ENCODE measurements at places on chromosomes 12 and 14.
A peak's percentile ranks its signal among the peaks of the same experiment; 100 is the strongest.

- DNase-seq, result no peak
Measured at GRCh38 chr12:42652048-42652447, 62.5 kb upstream of the PRICKLE1 start.

- no peak for DNase-seq
Measured at GRCh38 chr12:89418228-89418910, 66.1 kb upstream of the DUSP6 start.

DNA sequence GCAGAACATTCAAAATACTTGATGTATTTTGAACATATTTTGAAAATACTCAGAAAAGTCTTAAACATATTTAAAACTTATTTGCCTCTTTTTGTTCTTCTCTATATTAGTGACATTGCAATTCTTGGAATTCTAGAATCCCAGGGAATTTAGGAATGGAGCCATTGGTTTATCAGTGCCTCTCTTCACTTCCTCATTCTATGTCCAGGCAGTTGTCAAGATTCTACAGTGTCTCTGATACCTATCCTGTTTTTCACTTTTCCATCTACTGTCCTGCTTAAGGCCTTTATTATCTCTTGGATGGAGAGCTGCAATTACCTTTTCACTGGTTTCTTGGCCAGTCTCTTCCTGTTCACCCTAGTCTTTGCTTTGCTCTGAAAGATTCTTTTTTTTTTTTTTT lies 144.6 kb downstream of the TTLL5 start:
- DNase-seq, result no peak

DNA sequence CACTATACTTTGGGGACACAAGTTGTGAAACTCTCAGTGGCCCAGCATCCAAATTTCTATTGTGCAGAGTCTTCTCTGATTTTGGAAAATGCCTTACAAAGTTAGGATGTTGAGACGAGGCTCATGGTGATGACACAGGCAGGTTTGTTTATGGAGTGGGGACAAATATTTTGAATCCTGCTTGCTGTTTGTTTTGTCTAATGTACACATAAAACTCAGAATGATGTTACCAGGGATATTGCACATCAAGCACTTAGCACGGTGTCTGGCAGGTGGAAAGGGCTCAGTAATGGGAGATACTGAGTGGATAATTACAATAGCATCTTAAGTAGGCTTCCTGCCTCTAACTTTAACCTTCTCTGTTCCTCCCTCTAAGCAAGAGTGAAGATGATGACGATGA lies 628.9 kb upstream of the TBX3 start:
- DNase-seq, result no peak

DNA sequence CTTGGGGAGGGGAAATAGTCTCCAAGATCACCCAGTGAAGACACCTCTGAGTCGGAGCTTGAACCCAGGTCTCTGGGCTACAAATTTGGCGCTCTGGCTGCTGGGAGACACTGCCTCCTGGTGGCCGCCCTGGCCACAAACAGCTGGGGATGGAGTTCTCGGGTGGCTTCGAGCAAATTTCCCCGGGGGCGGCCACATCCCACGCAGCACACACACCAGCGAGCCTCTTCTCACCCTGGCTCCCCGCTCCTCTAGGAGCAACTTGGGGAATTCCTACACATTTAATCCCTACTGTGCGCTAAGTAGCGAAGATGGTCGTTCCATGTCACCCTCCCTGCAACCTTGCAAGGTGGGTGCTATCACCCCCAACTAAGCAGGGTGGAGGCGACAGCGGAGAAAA lies 66.2 kb upstream of the BEGAIN start:
- no peak for DNase-seq

DNA sequence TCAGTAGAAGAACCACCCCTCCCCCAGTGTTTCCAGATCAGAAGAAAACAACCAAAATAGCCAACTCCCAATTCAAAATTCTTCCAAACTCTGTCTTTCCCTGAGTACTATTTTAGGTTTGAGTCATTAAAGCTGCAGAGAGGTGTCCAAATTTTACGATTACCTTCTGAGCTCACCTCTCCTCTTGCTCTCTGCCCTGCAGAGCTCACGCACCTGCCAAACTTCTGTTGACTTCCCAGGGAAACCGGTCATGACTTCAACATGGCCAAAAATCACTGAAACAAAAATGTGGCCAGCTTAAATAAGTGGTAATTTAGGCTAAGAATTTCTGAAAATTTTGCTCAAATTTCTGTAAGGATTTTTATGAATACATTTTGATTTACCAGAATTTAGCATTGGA lies 70.9 kb upstream of the OTX2 start:
- no peak for DNase-seq

GRCh38 chr12:116955382-116956021 lies 44.8 kb downstream of the FBXW8 start:
- DNase-seq, result peak; percentile 49

- no peak for DNase-seq
Measured at GRCh38 chr12:116603546-116604177, 44.5 kb downstream of the MAP1LC3B2 start.

DNA sequence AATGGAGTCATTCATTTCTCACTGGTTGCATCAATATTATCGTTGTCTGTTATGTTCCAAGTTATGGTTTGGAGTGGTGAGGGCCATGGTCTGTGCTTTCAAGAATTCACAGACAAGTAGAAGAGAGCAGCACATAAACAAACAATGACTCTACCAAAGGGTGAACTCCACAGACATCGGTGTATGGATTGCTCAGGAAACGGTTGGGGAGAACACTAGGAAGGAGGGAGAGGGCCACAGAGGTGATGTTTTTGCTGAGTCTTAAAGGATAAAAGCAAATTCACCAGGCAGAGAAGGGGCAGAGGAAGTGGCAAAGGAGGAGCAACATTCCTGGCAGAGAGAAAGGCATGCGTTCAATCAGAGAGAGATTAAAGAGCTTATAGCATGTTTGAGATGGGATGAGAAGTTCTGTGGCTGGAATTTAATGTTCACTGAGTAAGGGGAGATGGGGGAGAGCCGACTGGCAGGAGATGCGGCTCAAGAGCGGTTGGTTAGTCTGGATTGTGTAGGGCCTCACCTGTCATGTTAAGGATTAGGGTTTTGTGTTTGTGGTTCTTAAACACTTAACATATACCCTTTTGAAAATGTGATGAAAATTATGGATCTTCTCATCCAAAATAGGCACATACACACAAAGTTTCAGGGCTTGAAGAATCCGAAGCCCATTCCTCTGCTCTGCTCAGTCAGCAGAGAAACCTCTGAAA lies 42.3 kb upstream of the FRMD6 start:
- no peak for DNase-seq
